Stimulated activated CD4-positive, alpha-beta T cell treated with anti-CD3 and anti-CD28 coated beads, Interleukin-2, amount 100 ng/mL, for 4 hours (primary cell): ENCODE measurements at places on chromosomes 1 and 21.

DNA sequence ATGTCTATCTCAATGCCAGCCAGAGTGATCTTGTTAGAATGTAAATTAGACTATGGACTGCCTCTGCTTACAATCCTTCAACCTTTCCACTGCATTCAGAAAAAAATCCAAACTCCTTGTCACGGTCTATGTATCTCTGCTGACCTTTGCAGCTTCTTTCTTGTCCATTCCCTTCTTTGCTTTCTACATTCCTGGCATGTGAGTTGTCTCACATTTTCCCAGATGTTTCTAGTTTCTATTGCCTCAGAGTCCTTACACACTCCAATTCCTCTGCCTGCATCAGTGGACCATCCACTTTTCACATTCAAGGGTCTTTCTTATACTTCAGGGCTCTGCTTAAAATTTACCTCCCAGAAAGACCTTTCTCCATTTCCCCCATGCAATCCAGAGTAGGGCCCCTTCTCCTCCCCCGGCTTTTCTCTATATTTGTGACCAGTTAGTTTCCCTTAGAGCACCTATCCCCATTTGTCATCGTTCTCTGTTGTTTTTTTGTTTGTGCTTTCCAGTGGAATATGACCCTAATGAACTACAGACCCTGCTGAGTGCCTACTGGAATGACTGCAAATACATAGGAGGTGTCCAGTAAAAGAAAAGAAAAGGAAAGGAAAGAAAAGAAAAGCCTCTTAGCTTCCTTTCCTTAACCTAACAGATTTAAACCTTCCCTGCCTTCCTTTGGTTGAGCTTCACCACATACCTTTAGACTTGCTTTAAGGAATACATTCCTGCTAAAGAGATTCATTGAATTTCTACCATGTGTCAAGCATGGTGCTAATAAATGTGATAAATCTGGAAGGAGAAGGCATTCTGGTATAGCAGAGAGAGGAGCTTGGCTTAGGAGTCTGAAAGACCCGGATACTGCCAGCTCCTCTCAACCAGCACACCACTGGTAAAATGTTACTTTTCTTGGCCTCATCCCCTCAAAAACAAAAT lies 102.0 kb downstream of the DIRAS3 start:
- DNase-seq, result no peak

DNA sequence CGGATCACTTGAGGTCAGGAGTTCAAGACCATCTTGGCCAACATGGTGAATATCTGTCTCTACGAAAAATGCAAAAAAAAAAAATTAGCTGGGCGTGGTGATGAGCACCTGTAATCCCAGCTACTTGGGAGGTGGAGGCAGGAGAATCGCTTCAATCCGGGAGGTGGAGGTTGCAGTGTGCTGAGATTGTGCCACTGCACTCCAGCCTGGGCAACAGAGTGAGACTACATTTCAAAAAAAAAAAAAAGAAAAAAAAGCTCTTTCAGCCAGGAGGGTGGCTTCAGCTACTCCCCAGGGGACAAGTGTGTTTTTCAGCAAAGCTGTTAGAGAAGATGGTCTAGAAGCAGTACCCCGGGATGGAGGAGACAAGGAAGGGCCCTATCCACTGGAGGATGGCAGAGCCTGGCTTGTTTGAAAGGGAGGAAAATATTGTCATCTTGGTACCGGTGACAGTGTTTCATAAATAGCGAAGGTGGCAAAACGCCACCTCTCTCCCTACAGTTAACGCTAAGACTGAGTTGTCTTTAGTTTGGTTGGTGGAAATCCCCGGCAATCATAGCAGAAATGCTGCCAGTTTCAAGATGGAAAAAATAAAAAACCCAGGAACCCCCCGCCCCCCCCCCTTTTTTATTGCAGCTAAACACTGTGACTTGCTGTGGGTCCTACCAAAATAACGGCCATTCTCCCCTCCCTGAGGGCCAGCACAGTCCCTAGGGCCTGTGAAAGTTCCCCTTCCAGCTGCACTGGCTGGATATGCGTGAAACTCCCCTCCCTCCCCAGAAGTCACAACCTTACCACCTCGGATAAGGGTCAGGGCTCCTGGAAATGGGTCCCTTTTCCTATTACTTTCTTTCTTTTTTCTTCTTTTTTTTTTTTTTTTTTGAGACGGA lies 3.5 kb downstream of the PIK3CD start:
- peak; percentile 42 for DNase-seq

DNA sequence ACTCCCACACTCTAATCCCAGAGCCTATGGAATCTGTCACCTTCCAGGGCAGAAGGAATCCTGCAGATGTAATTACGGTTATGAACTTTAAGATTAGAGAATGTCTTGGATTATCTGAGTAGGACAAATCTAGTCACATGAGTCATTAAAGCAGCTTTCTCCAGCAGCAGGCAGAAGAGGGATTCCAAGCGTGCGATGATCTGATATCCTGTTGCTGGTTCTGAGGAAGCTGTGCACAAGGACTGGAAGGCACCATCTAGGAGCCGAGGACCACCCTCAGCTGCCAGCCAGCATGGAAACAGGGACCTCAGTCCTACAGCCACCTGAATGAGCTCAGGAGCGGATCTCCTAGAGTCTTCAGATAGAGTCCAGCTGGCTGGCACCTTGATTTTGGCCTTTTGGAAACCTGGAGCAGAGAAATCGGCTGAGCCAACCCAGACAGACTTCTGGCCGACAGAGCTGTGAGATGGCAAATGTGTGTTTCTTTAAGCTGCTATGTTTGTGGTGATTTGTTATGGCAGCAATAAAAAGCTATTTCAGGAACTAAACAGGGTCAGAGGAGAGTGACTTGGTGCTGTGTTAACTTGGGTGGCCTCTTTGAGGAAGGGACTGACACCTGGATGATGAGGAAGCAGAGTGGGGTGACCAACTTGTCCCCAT lies 34.5 kb downstream of the LRRN2 start:
- DNase-seq, result no peak

- DNase-seq, result no peak
Observed at GRCh38 chr1:244226435-244226834, 175.4 kb downstream of the ZBTB18 start.

DNA sequence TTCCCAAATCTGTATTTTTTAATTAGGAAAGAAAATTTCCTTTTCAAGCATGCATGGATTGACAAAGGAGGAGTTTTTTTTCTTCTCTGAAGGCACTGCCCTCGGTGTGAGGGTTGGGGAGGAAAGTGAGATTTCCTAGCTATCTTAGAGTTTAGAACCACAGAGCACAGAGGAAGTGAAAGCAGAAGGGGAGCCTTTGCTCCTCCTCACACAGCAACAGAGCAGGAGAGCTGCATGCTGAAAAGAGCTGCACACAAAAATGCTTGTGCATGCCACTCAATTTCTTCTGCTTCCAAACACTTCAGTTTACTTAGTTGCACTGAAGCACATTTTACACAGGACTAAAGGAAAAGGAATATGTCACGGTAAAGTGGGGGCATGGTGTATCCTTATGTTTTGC lies 308.1 kb downstream of the GPATCH2 start:
- no peak for DNase-seq

DNA sequence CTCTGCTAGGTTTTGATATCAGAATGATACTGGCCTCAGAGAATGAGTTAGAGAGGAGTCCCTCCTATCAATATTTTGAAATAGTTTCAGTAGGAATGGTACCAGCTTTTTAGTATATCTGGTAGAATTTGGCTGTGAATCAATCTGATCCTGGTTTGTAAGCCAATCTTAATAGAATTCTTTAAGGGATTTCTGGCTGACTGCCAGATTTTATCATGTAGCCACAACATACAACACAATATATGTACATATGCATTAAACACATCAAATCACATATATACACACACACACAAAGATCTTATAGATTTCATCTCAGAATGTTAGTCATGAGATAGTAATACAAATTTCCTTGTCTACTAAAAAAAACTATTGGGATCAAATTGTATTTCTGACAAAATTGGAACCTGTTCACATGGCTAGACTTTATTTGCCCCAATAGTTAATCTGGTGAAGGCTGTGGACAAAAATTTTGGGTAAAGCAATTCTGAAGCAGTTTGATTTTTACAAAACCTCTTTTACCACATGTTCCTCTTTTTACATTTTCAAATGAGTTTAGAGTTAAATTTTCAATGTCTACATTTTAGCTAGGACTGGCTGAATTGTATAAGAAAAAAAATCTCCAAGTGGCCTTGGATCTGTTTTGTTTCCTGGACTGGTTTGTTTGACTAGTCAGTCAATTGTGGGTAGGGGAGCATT lies 151.7 kb downstream of the FASLG start:
- no peak for DNase-seq

- DNase-seq, result no peak
Observed at GRCh38 chr1:6134741-6135510, 45.2 kb downstream of the CHD5 start.

- no peak for DNase-seq
Observed at GRCh38 chr1:33435096-33435820, 4.4 kb upstream of the PHC2 start.

- no peak for DNase-seq
Observed at GRCh38 chr21:41802684-41803083, 35.8 kb upstream of the RIPK4 start.

DNA sequence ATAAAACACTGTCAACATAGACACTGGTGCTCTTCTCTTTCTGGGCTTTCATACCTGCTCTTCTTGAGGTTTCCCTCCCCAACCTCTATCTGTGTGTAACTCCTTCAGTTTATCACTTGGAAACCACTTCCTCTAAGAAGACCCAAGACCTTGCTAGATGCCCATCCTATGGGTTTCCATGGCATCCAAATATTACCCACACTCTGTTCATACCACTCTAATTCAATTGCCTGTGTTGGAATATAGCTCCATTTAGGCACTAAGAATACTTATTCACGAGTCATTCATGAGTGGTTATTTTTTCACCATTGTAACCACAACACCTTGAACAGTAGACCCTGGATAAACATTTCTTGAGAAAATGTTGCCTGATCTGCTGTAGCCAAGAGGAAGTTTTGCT lies 231.1 kb upstream of the SGIP1 start:
- DNase-seq, result no peak

GRCh38 chr1:100364697-100365096 lies 12.4 kb downstream of the CDC14A start:
- no peak for DNase-seq

DNA sequence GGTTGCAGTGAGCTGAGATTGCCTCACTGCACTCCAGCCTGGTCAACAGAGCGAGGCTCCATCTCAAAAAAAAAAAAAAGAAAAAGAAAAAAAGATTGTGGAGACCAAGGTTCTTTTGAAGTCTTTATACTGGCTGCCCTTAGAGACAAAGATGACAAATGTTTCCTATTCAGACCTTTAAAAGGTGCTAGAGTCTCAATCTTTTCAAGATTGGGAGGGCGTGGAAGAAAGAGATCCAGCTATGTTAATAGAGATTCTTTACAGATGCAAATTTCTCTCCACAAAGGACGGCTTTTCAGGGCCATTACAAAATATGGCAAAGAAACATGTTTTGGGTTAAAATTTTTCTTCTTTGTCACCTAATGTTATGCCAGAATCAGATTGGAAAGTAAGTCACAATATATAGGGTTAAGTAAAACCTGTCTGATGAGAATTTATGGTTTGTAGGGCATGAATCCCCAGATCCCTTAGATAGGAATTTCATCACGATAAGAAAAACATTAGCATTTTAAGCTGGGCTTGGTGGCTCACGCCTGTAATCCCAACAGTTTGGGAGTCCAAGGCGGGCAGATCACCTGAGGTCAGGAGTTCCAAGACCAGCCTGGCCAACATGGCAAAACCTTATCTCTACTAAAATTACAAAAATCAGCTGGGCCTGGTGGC lies 13.0 kb upstream of the MORC3 start:
- no peak for DNase-seq

DNA sequence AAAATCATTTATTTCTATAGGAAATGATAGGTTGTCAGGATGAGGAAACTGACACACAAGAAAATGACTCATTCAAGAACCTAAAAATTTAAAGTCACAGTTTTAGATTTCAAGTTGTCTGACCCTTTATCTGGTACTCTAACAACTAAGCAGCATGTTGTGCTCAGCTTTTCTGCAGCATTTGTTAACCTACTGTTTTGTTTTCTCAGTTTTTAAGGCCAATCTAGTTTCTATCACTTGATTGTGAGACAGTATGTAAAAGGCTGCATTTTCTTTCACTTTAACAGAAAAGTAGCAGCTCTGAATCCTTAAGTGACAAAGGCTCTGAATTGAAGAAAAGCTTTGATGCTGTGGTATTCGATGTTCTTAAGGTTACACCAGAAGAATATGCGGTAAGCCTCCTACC lies 59.1 kb downstream of the RALGPS2 start:
- DNase-seq, result no peak

GRCh38 chr1:21268281-21269239 lies 21.7 kb downstream of the ECE1 start:
- no peak for DNase-seq

- DNase-seq, result no peak
Observed at GRCh38 chr1:233368106-233368788, 40.7 kb downstream of the MAP3K21 start.

DNA sequence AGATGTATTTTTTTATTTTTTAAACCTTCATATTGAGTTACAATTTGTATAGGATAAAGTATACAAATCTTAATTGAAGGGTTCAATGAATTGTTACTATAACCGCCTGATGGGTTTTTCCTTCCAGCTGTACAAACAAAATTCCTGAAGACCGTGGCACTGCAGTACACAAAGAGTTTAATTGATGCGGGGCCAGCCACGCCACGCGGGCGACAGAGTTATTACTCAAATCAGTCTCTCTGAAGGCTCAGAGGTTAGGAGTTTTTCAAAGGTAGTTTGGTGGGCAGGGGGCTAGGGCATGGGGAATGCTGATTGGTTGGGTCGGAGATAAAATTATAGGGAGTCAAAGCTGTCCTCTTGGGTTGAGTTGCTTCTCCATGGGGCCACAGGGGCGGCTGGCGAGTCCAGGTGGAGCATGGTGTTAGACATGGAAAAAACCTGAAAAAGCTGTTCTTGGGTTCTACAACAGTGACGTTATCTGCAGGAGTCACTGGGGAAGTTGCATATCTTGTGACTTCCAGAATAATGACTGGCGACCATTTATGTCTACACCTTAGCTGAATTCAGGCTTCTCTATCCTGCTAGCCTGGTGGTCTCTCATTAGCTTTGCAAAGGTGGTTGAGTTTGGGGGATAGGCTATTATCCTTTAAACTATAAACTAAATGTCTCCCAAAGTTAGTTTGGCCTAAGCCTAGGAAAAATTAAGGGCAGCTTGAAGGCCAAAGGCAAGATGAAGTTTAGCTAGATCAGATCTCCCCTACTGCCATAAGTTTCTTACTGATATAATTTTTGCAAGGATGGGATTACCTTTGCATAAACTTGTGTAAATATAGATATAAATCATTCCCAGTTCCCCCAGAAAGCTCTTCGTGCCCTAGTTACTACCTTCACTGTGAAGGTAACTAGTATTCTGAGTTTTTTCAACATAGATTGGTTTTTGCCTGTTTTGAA lies 13.0 kb upstream of the TMEM9 start:
- DNase-seq, result no peak

- no peak for DNase-seq
Observed at GRCh38 chr21:36791180-36791579, 92.3 kb downstream of the SIM2 start.

- DNase-seq, result no peak
Observed at GRCh38 chr1:201299968-201300367, 16.7 kb downstream of the PKP1 start.
